ENCODE measurements at places on chromosomes 7 and 10. TPM values are rescaled to one million over a fixed set of nuclear protein-coding genes. Genes with fewer than 3 reads are reported as not detected.

The LIPN gene
- not detected for total RNA-seq

The CCDC146 gene
- total RNA-seq: 3.0 TPM

The ITPRID1 gene
- not detected for total RNA-seq

- no peak overlapping the region for H3K27ac ChIP-seq
- H3K36me3 ChIP-seq: no peaks in the 10 kb centered on the region
Observed at GRCh38 chr10:52703898-52704297, 68.7 kb downstream of the MBL2 start.

GRCh38 chr7:68706291-68706690, 892.0 kb upstream of the AUTS2 start:
- H3K36me3 ChIP-seq: no peaks in the 10 kb centered on the region
- H3K27ac ChIP-seq: peak overlapping the region; percentile 79
- no peak for DNase-seq
- H3K4me3 ChIP-seq: no peak overlapping the region
- H3K27me3 ChIP-seq: no peaks in the 10 kb centered on the region

DNA sequence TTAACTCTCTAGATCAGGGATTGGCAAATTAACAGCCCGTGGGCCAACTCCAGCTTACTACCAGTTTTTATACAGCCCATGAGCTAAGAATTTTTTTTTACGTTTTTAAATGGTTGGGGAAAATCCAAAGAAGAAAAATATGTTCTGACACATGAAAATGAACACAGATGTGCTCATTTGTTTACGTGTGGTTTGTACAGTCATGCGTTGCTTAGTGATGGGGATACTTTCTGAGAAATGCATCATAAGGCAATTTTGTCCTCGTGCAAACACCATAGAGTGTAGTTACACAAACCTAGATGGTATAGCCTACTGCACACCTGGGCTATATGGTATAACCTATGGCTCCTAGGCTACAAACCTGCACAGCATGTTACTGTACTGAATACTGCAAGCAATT, 8.3 kb upstream of the SMKR1 start:
- H3K27ac ChIP-seq: no peak overlapping the region
- DNase-seq: no peak
- H3K27me3 ChIP-seq: peaks cover 1% of the 10 kb centered on the region
- no peak overlapping the region for H3K4me3 ChIP-seq
- H3K36me3 ChIP-seq: no peaks in the 10 kb centered on the region

GRCh38 chr7:92478095-92478494, 349 bp upstream of the ERVW-1 start:
- no peak overlapping the region for H3K4me3 ChIP-seq
- no peak for DNase-seq
- H3K36me3 ChIP-seq: no peaks in the 10 kb centered on the region
- no peaks in the 10 kb centered on the region for H3K4me1 ChIP-seq
- H3K27ac ChIP-seq: no peak overlapping the region

DNA sequence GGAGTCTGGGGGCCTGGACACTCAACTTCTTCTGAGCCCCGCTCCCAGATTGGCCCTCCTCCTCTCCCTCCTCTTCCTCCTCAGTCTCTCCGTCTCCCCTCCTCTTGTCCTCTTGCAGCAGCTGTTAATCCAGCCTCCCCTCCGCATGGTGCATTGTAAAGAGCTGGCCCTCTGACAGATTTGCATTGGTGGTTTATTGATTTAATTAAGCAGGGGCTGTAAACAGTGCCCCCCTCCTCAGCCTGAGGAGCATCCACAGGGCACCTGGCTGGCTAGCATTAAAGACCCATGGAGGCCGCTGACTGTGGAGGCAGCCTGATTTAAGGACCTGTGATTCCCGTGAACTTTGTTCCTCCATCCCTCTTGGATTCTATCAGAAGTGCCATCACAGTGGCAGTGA, 28.9 kb upstream of the PCBD1 start:
- peak; percentile 44 for DNase-seq
- H3K27me3 ChIP-seq: peaks cover 48% of the 10 kb centered on the region
- H3K4me3 ChIP-seq: no peak overlapping the region
- H3K27ac ChIP-seq: no peak overlapping the region

DNA sequence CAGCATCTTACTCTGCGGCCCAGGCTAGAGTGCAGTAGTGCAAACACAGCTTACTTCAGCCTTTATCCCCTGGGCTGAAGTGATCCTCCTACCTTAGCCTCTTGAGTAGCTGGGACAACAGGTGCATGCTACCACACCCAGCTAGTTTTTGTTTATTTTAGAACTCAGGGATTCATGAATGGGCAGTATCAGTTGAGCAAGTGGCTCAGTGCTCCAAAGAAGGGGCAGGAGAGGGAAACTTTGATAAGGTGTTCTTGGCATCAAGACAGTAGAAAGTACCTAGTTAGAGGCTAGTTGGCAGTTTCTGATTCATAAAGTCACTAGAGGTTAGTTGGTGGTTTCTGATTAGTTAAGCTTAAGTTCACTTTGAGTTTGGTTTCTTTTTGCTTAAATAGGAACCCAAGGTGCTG, 18.4 kb downstream of the TRIM24 start:
- no peak for DNase-seq
- H3K27ac ChIP-seq: no peak overlapping the region
- no peaks in the 10 kb centered on the region for H3K36me3 ChIP-seq
- H3K4me3 ChIP-seq: no peak overlapping the region

- peaks cover 16% of the 10 kb centered on the region for H3K4me1 ChIP-seq
- no peak overlapping the region for H3K4me3 ChIP-seq
- H3K36me3 ChIP-seq: no peaks in the 10 kb centered on the region
- DNase-seq: no peak
Observed at GRCh38 chr10:51896849-51897248, 197.5 kb upstream of the CSTF2T start.

GRCh38 chr7:1651891-1652290, 18.2 kb upstream of the ELFN1 start:
- no peak overlapping the region for H3K4me3 ChIP-seq
- peaks cover 41% of the 10 kb centered on the region for H3K27me3 ChIP-seq
- H3K27ac ChIP-seq: no peak overlapping the region
- H3K36me3 ChIP-seq: no peaks in the 10 kb centered on the region
- no peak for DNase-seq

- H3K27me3 ChIP-seq: no peaks in the 10 kb centered on the region
- no peak for DNase-seq
- no peak overlapping the region for H3K27ac ChIP-seq
Observed at GRCh38 chr7:144955422-144955821, 119.6 kb upstream of the TPK1 start.

GRCh38 chr10:59002011-59002410, 174.4 kb upstream of the PHYHIPL start:
- H3K27me3 ChIP-seq: no peaks in the 10 kb centered on the region
- peaks cover 42% of the 10 kb centered on the region for H3K4me1 ChIP-seq
- no peak overlapping the region for H3K27ac ChIP-seq
- no peak for DNase-seq

Measured in chondrocyte (in vitro differentiated cells).